Fibroblast of skin of left quadriceps (primary cell): ENCODE measurements at places on chromosomes 12 and 14.
A peak's percentile ranks its signal among the peaks of the same experiment; 100 is the strongest.

DNA sequence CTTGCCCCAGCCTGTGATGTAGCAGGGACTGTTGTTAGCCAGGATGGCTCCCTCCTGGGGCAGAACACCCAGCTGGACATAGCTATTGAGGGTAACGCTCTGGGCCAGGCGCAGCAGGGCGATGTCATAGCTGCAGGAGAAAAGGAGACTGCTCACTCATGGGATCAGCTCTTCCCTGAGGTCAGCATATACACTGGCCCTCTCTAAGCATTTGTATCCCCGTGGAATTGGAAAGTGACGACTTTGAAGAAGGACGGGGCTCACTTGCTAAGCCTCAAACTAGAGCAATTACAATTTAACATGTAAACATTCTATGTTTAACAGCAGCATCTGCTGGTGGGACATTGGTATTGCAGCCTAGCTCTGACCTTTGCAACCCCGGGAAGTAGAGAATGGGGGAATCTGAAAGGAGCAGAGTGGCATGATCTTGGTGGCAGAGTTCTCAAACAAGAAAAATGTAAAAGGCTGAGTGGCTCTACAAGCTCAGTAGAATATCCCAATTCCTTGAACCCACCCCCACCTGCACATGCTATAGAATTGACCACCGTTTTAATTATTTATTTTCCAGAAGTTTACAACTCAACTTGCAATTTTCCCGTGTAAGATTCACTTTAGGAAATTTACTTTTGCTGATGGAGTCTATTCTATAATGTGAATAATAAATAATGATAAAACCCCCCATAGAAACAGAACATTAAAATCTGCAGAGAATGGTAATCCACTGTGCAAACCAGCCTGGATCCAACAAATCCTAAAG is 5.0 kb downstream of the CELA1 start:
- peak; percentile 39 for DNase-seq

DNA sequence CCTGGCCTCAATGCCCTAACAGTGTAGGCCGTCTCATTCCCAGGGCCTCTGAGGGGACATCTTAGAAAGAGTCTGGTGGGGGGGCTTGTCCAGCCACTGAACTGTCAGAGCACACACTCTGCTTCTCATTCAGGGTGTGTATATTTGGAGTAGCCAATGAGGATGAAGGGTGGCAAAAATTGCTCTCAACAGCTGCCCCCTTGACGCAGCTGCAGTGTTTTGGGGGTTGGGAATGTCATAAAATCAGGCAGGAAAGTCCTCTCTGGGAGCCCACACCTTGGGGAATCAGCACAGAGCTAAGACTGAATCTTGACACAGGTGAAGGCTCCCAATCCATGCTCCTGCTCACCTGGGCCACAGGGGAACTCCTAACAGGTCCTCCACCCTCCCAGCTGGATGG is 1.5 kb downstream of the RASAL1 start:
- no peak for DNase-seq

DNA sequence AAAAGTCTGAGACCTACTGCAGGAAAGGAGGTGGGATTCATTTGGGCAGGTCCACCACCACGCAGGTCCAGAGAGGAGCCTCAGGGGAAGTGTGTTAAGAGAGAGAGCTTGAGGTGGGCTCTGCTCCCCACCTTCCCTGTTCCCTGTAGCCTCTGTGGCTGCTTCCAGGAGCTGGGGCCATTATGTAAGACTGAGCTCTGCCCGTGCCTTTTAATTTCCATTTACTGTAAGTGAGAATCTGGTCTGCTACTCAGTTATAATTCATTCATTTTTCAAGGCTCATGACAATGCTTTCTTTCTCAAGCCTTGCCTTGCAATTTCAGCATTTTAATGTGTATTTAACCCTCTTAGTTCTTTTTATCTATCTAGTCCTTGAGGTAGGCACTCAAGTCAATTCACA is 8.3 kb downstream of the SLC4A8 start:
- no peak for DNase-seq

DNA sequence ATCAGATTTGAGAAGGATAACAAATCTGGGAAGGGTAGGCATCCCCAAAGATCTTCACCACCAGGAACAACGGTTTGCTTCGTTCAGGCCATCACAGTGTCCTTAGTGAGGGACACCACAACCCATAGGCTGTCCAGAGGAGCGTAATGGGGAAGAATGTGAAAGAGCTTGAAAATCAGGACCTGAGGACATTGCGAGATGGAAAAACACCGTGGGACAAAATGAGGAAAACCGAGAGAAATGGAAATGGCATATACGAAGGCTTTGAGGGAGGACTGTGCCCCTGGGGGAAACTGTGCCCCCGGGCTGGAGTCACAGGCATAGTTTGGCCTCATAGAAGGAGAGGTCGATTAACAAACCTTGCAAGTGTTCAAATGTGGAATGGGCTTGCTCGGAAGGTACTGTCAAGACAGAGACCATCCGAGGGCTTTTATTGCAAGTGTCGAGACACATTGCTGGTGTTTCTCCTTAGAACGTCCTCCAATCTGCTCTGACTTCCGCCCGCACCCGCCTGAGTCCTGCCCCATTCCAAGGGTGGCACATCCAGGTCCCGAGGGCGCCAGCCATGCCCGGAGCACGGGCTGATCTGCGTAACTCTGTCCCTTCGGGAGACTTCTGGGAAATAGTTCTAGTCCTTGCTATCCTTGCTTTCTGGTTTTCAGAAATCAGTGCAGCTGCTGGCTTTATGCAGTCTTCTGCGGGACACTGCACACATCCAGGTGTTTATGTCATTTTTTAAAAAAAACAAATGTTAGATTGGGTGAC is 885 bp upstream of the PALS1 start:
- no peak for DNase-seq
